ENCODE measurements at places on chromosomes 16 and 17.

DNA sequence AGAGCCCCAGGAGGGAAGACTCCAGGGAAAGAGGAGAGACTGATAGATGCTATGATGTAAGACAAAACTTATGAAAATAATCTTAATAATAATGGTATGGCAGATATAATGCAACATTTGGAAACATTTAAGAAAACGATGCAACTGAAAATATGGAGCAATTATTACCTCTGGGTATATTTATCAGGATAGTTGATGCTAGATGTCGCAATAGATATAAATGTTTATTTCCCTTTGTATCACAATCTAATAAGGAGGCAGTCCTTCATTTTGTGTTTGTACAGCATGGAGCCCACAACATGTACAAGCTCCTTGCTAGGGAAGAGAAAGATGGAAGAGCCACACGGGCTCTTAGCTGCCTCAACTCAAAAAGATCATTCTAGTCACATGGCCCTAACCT is 101.1 kb upstream of the TMEM132E start:
- DNase-seq: no peak

DNA sequence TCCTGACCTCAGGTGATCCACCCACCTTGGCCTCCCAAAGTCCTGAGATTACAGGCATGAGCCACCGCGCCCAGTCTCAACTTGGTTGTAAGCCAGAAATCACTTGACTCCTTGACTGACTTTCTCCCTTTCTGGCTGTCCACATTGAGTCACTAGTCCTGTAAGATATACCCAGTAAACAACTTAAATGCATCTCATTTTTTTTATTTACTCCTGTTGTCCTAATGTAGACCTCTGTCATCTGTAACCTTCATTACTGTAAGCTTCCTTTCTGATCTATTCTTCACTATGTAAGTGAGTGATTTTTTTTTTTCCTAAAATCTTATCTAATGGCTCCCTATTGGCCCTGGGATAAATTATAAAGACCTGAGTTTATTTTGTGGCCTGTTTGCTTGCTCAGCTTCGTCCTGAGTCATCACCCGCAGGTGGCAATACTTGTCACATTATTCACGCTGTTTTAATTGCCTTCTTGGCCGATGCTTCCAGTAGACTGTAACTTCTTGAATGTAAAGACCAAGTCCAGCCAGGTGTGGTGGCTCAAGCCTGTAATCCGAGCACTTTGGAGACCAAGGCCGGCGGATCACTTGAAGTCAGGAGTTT is 41.0 kb downstream of the PAFAH1B1 start:
- DNase-seq: peak; percentile 95

- no peak for DNase-seq
Measured at GRCh38 chr16:85319208-85319983, 207.1 kb upstream of the CIBAR2 start.

GRCh38 chr17:41906465-41907184 is 12.1 kb downstream of the ACLY start:
- no peak for DNase-seq

GRCh38 chr17:74454197-74455024 is 12.0 kb upstream of the CD300A start:
- no peak for DNase-seq

GRCh38 chr16:25177831-25178688 is 38.7 kb upstream of the AQP8 start:
- no peak for DNase-seq

GRCh38 chr17:35715416-35715815 is 16.0 kb upstream of the RASL10B start:
- DNase-seq: no peak

GRCh38 chr16:2206780-2207433 is 1.7 kb downstream of the MLST8 start:
- no peak for DNase-seq

DNA sequence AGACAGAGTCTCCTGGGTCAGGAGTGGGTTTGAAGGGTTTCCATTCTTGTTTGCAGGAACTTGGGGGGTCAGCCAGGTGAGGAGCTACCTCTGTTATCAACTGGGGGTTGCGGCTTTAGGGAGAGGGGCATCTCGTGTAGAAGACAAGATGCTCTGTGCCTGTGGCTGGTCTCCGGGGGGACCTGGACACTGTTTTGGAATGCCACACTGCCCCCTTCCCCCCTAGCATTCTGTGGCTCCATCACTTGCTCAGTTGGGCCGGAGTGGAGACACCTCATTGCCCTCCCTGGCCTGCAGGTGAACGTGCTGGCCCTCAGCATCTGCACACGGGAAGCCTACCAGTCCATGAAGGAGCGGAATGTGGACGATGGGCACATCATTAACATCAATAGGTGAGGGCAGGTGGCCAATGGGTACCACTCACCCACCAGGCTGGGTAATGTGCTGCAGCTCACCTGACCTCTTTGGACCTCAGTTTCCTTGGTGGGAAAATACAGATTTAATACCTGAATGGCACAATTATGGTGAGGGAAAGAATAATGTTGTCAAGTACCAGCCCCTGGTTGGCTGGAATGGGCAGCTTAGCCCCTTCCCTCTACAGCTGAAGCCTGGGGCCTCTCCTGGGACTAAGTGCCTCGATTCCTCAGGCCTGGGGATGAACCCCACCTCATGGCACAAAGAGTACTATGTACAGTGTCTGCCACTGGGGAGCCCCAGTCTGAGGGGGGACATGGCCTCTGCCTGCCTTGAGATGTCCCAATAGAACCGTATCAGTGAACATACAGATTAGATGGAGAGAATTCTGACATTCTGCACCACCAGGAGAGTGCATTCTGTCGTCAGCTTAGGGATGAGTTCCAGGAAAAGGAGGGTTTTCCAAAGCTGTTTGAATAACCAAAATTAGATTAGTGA is 3.3 kb upstream of the MRM1 start:
- DNase-seq: no peak

DNA sequence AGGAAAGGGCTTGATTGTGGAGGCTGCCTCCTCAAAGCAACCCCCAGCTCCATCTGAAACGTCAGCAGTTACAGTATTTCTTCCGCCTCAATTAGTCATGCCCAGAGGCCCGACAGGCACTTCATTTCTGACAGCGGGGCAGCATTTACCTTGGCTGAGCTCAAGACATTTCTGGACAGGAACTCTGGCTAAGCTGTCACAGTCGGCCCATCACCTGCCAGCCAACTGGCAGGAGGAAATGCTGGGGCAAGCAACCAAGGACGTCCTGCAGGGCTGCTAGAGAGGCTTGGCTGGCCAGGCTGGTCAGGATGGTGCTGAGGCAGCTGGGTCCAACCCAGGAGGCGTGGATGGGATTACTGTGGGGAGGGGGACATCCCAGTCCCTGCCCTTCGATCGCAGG is 27.8 kb downstream of the PLXDC1 start:
- no peak for DNase-seq

DNA sequence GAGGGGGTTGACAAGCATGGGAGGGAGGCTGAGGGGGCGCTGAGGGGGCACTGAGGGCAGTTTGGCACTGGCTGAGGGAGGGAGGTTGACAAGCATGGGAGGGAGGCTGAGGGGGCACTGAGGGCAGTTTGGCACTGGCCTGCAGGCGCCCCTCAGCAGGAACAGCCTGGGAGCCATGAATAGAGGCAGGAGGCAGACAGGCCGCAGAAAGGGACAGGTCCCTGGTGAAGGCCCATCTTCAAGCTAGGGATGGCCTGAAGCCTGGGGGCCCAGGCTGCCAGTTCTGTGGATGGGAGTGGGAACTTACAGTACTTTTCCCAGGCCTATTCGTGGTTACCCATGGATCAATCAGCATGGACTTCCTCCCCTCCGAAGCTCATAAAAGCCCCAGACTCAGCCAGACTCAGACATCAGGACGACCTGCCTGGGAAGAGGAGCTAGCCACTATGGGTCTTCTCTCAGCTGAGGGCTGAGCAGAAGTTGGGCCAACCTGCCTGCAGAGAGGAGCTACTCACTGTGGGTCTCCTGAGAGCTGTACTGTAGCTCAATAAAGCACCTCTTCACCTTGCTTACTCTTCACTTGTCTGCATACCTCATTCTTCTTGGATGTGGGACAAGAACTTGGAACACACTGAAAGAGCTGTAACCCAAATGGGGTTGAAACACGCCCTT is 72.8 kb upstream of the BRD7 start:
- no peak for DNase-seq

DNA sequence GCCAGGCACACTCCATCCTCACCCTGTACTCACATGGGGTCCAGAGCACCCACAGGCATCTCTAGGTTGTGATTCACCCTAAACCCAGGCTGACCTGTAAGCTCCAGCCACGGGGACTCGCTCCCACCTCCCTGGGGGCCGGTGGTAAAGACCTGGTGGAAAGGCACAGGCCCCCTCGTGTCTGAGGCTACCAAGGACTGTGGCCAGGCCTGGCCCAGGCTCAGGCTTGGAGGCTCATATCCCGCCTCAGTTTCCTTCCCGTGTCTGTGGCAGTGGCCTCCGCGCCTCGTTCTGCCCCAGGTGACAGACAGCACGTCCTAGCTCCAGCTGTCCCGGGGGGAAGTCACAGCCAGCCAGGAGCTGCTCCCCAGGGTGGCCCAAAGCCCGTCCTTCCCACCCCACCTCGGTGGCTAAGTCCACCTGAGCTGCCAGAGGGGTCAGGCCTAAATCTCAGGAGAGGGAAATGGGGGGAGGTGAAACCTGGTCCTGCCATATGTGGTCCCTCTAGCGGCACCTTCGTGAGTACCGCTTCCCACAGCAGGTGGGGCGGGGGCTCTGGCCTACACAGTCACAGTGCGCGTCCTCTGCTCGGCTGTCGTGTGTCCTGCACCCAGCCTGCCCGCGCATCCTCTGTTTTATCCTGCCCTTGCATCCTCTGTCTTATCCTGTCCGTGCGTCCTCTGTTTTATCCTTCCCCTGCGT is 12.6 kb downstream of the CDH15 start:
- no peak for DNase-seq

DNA sequence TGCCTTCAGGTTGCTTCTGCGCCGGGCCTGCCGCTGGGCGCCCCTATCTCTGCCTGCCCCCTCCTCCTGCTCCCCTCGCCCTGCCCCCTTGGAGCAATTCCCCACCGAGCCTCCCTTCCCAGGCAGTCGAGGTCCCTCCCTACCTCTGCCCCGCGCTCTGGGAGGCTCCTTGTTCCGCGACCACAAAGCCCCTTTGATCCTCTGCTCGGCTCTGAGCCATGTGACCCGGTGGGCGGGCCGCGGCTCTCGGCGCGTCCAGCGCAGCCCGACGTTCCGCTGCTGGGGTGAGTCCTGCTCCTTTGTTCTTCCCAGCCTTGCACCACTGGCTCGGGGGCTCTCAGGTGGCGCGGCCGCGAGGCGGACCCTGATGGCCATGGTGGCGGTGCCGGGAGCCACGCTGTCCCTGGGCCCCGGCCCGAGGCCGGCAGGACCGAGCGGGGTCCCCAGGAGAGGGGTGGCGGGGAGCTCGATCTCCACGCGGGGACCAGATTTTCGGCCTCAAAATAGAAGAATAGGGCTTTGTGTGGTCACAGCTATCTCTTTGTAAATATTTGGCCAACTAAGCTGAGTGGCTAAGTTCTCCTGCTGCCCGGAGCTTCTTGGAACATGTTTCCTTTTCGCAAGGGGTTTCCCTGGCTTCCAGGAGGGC is 310.6 kb downstream of the SEC14L1 start:
- DNase-seq: peak; percentile 33

- no peak for DNase-seq
Measured at GRCh38 chr16:2770057-2770951, 6.8 kb downstream of the ELOB start.

DNA sequence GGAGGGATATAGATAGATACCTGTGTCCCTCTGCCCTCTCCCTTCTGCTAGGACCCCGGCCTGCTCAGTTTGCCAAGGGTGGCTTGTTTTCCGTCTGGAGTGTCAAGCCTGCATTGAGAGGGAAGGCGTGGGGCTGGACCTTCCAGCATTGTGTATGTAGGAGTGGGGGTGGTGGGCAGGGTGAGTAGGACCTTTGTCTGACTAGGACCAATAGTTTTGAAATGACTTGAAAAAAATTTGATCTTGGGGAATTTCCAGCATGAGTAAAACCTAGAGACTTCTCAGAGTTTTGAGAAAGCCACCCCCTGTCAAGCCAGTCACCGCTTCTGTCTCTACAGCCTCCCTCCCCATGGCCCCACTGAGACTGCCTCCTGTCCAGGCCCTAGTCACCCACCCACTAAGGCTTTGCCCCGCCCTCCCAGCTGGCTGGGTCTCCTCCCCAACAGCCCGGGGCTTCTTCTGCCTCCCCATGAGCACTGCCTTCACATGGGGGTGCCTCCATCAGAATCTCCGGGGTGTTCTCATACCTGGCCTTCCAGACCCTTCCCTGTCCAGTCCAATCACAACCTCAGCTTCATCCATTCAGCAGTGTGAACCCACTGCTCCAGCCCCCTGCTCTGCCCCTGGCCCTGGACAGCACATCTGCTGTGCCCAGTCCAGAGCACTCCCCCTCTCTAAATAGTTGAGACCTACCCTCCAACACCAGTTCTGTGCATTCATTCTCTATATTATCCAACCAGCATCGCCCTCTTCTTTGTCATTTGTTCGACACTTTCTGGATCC is 207.0 kb downstream of the MSI2 start:
- peak; percentile 84 for DNase-seq

GRCh38 chr17:8674344-8675305 is 44.1 kb upstream of the MYH10 start:
- no peak for DNase-seq

DNA sequence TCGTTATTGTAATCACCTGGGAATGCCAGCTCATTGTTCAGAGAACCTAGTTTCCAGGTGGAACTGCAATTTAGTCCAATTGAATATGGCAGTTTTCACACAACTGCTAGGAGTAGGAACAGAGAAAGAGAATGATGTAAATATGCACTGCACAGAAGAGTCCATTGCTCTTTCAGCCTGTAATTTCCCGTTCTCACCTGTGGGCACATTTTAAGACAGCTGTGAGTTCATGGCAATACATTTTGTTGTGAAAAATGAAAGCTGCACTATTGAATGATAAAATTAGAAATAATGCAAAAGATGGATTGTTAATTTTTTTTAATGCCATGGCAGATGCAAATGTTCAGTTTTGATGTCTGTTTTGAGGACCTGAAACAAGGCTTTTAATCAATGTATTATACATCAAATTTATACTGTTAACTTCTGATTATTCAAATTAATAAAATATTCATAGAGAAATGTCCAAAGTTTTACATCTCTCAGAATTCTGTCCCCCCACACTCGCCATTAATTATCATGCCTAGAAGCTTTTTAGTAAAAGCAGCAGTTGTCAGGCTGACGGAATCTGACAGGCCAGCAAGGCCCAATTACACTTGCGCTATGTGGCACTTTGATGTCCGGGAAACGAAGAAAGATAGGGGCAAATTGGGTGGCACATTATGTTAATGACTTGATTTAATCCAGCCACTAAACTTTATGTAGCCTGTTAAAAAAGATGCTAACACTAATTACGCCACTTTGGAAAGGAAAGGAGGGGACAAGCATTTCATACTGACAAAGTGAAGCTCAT is 72.2 kb downstream of the RPGRIP1L start:
- no peak for DNase-seq

GRCh38 chr17:17681744-17682292 is 560 bp downstream of the RAI1 start:
- DNase-seq: no peak

DNA sequence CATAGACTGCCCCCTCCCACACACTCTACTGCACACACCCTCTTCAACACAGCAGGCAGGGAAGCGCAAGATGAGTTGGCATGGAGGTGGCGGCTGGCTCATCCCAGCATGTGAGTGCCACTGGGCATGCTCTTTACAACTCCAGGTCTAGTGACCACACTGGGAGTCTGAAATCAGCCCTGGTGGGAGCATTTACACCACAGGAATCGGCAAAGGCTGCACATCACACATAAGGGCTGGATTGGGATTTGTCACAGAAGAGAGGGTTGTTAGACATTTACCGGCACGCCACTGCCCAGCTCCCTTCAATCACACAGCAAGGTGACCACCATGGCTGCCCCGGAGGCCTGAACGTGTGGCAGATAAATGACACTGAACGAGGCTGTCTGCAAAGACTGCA is 49.4 kb downstream of the ENGASE start:
- no peak for DNase-seq

- DNase-seq: no peak
Measured at GRCh38 chr17:7886227-7887037, 2.2 kb upstream of the CHD3 start.
